ENCODE measurements at places on chromosomes 2 and 18.

GRCh38 chr2:44170311-44170717 lies 1.6 kb downstream of the PPM1B start:
- no peak for DNase-seq

- no peak for DNase-seq
These were observed 155.1 kb upstream of the CELF4 start for GRCh38 chr18:37720663-37721062.

DNA sequence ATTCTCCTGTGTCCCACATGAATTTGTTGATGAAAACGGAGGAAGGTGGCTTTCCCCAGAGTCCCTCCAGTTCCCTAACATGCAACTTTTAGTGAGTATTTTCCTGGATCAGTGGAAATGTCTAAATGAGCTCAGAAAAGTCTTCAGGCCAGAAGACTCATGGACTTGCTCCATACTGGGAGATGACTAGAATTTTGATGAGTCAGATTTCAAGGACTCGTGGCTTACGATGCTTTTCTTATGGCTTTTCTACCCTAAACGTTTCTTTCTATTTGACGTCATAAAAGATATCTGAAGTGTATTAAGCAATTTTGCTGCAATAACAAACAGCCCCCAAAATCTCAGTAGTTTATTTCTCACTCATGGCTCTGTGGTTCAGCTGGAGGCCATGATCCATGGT lies 397.6 kb downstream of the FBXO15 start:
- DNase-seq = no peak

- no peak for DNase-seq
These were observed 337.7 kb downstream of the MEIS1 start for GRCh38 chr2:66772618-66773017.

GRCh38 chr2:22290302-22290701 lies 1094.7 kb upstream of the KLHL29 start:
- DNase-seq = no peak

- DNase-seq = no peak
These were observed 59.5 kb upstream of the YWHAQ start for GRCh38 chr2:9690252-9690651.

Measured in cerebellum (tissue), 4 donors.